Stimulated activated CD4-positive, alpha-beta T cell treated with anti-CD3 and anti-CD28 coated beads, Interleukin-4, amount 100 ng/mL, for 24 hours (primary cell): ENCODE measurements at places on chromosomes 2 and 18.

- DNase-seq, result no peak
These were observed 54.5 kb upstream of the UPP2 start for GRCh38 chr2:158047156-158047611.

GRCh38 chr2:58730764-58731487, 489.8 kb upstream of the FANCL start:
- DNase-seq, result no peak

DNA sequence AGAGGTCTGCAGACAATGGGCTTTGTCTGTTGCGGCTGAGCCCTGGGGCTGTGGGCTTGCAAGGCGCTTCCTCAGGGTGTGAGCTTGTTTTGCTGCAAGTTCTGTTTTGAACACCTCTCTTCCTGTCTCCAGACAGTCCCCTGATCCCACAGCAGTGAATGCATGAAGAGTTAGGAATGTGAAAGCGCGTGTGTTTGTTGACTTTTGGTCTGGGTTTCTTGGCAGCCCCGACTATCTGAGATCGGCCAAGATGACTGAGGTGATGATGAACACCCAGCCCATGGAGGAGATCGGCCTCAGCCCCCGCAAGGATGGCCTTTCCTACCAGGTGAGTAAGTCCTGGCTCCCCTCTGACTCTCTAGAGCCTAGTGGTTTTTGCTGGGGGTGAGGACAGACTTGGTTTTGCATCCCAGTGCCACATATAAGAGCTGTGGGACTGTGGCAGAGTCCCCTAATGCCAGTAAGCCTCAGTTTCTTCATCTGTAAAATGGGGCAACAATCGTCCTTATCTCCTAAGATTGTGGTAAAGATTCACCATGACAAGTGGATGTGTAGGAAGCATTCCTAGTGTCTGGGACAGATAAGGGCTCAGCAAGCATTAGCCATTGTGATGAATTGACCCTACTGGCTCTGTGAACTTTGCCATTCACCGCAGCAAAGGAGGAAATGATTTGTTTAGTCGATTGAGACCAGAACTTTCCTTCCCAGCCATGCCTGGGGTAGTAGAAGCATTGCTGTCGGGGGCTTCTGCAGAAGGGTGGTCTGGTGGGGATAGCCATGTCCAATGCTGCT, 3.0 kb downstream of the LBH start:
- DNase-seq, result peak; percentile 65

- DNase-seq, result no peak
These were observed 601 bp upstream of the ANO7 start for GRCh38 chr2:241187918-241188234.

DNA sequence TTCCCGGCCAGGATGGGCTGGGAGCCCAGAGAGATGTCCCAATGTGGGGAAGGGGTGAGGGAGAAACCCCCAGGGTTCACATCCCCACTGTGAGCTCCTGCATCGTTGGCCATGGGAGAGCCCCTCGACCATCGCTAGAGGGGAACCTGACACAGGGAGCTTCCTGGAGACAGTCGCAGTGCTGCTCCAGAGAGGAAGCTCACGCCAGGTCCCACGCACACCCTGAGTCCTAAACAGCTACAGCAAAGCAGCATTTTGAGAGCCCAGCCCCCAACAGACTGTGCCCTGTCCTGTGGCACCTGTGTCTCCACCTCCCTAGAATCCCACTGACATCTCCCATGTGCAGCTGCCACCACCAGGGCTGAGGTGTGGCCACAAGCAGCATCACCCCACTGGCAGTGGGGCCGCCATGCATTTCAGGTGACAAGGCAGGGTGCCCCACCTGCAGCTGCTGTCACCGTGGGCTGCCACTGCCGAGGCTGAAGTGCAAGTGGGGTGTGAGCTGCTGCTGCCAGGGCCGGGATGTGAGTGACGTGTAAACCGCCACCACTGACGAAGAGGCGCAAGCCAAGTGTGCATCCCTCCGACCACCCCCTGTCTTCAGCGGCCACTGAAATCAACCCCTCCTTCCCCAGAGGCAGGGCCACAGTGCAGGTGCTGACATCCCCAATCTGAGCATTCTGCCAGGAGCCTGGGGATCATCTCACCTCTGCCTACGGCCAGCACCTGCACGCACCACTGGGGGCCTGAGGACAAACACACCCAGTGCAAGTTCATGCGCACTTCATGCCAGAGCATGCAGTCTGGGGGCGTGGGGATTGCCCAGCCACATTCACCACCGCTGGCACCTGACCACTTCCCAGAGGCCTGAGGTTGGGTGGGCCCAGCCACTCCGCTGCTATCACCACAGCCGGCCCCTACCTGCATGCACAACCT, 467.7 kb upstream of the SALL3 start:
- DNase-seq, result no peak

DNA sequence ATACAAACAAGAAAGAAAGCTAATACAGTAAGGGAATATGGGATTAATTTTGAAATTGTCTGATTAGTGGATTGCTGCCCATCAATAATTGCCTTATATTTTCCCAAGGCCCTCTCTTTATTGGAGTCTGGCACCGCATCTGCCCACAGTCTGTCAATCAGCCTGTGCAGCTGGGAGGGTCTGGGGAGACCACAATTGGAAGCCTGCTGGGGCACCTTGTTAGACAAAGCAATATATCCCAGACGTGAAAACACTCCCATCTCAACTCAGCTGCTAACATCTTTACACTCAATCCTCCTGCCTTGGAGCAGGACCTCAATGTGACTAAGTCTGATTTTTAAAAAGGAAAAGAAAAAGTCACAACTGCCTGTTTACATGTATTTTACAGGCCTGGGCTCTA, 258.6 kb downstream of the SRBD1 start:
- DNase-seq, result no peak

- DNase-seq, result no peak
These were observed 60.6 kb downstream of the CAB39 start for GRCh38 chr2:230773039-230773773.

GRCh38 chr2:193187816-193188215, 993.1 kb upstream of the TMEFF2 start:
- DNase-seq, result no peak

DNA sequence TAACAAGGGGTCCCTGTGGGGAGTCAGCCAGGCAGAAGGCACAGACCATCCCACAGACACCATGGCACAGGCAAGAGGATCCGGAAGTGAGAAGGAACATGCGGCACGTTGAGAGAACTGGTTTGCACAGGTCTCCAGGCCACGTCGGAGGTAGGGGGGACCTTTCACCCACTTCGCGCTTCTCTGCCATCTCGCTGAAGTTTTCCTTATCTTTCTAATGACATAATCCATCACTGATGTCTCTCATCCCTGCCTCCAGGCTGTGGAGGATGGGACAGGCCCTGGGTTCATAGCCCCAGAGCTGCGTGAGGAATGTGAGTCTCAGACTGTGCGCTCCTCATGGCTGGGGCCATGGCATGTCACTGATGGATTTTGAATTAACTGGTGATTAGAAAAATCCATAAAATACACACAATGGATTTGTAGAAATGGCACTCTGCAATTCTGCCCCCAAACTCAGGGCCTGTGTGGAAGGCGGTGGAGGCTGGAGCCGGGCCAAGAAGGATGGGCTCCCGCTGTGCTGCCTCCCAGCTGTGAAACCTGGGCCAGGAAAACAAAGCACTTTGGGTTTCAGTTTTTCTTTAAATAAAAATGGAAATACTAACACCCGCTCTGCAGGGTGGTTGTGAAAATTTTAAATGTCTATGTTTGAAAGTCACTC, 113.3 kb upstream of the ALKAL2 start:
- no peak for DNase-seq

DNA sequence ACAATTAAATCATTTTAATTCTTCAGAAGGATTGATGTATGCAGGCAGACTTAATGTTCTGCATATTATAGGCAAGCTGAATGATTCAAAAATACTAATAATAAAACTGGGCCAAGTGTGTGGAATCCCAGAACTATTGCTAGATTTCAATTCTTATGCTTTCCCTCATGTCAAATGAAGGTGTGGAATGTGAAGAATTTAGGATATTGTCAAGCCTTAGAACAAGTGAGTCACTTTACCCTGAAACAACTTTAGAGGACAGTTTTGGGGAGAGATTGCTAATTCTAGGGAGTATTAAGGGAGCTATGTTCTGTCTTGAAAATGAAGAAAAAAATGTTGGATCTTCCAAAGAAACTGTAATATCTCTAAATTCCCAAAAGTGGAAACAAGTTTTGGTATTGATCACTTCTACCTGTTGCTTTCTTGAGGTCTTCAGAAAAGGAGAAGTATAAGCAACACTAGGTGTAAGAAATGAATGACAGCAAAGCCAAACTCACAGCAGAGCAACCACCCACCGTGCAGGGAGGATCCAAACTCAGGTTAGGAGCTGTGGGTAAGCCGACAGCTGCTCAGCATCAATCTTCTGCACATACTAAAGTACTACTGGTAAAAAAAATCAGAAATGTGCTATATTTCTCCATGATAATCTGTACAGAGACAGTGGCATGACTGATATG, 818.1 kb downstream of the SLC4A3 start:
- no peak for DNase-seq

DNA sequence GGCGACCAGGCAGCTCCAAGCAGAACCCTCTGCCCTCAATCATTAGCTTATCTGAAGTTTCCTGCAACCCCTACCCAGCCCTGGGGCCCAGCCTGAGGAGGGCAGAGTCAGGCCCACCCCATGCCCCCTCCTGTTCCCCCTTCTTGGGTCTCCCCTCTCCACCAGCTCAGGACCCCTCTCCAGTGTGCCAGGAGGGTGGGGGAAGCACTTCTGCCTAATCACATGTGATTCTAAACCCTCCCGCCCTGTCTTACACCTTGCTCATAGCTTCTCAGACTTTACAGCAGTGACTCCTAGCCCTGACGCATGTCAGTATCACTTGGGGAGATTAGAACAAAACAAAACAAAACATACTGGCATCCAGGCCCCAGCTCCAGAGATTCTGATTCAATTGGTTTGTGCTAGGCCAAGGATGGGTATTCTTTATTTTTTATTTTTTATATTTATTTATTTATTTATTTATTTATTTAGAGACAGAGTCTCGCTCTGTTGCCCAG, 42.5 kb upstream of the ASAP2 start:
- no peak for DNase-seq

DNA sequence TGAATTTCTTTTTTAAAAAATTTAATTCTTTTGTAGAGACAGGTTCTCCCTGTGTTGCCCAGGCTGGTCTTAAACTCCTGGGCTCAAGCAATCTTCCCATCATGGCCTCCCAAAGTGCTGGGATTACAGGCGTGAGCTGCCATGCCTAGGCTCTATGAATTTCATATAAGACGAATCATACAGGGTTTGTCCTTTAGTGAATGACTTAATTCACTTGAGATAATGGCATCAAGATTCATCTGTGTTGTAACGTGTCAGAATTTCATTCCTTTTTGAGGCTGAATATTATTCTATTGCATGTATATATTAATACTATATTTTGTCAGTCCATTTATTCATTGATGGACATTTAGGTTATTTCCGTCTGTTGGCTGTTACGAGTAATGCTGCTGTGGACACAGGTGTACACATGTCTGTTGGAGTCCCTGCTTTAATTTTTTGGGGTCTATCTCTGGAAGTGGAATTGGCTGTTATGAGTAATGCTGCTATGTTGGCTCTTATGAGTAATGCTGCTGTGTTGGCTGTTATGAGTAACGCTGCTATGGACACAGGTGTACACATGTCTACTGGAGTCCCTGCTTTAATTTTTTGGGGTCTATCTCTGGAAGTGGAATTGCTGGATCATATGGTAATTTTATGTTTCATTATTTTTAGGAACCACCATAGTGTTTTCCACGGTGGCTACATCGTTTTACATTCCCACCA, 210.6 kb downstream of the CAMKMT start:
- no peak for DNase-seq

DNA sequence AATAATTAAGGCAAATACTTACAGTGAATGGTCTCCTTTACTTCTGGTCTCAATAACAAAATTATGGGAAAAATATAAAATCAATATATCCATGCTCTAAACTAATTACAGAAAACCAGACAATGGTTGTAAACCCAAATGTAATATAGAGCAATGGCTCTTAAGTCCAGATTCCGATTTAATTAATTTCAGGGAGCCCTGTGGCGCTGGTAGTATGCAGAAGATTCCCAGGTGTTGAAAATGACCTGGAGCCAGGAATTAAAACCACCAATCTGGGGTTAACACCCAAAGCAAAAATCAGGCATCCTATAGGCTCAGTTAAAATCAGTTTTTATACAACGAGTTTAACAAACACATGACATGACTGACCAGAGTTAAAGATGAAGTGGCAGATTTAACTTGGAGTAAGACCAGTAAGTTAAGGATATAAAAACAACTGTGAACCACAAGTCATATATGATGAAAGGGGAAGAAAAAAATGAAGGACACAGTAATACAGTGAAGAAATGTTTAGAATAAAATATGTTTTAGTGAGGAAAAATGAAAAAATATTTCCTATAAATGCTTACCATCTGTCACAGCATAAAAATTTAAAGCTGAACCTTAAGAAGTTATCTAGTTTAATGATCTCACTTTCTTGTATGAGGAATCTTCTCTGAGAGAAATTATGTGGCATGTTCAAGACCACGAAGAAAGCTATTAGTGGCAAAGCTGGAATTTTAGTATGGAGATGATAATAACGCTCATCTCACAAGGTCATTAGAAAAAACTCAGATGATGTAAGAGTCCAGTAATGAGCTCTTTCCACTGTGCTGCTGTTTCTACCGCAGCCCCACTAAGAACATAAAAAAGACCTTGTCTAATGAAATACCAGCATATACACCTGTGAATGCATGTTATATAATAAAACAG, 45.8 kb upstream of the FLACC1 start:
- no peak for DNase-seq

- no peak for DNase-seq
These were observed 65.1 kb upstream of the TRIB2 start for GRCh38 chr2:12651641-12652040.

- no peak for DNase-seq
These were observed 34.4 kb upstream of the RPL31 start for GRCh38 chr2:100967716-100968115.

DNA sequence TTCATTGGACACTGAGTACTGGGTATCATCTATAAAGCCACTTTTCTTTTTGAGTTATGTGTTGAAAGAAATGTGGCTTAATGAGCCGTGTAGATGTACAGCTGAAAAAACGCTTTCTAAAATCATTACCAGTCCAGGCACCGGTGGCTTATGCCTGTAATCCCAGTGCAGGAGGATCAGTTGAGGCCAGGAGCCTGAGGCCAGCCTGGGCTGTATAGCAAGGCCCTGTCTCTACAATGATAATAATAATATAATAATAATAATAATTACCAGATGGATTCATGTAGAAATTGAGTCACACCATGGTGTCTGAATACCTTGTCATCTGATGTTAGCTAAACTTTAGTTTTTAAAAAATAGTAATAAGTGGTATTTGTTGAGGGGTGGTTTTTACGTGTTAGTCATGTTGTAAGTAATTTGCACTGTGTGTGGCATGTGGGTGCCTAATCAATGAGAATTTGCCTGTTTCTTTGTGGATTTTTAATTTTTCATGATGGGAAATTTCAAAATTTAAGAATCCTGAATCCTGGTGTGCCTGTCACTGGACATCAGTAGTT, 30.1 kb downstream of the NCK2 start:
- no peak for DNase-seq

DNA sequence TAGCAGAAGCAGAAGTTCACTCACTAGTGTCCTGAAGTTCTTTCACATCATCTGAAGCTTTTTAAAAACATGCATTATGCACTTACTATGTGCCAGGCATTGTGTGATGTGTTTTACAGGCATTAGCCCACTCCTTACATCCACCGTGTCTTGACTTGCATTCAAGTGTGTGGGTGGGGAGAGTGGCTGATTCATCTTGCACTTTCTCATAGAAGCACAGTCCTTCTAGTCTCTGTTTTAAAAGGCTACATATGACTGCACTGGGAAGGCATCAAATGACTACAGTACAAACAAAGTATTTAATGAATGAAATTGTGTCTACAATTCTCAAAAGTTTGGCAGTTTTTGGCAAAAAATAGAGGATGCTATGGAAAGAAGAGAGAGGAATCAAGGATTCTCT, 21.6 kb upstream of the DSC3 start:
- no peak for DNase-seq

GRCh38 chr2:20737505-20737904, 70.6 kb downstream of the GDF7 start:
- DNase-seq, result no peak
